ENCODE measurements at places on chromosomes 3 and 15. TPM values are rescaled to one million over a fixed set of nuclear protein-coding genes. Genes with fewer than 3 reads are reported as not detected.
A peak's percentile ranks its signal among the peaks of the same experiment; 100 is the strongest.

GRCh38 chr3:184663756-184664155 lies 48.1 kb downstream of the MAGEF1 start:
- no peak for DNase-seq

DNA sequence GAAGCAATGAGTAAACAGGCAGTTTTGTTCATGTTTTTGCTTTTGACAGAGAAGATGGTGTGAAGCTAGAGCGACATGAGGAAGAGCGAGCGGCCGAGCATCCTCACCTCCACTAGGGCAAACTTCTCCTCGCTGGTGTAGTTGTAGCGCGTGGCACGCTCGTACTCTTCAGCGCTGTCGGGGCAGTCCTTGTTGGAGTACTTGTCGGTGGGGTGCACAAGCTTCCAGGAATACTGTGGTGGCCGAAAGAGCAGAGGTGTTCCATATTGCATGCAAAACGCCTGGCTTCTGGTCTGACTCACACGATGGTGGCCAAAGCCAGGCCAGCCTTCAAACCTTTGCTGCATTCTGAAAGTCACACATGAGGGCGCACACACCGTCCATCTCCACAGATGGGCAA lies 54.3 kb downstream of the CYFIP1 start:
- no peak for DNase-seq

The WNT5A gene
- 44.3 TPM for polyA plus RNA-seq

DNA sequence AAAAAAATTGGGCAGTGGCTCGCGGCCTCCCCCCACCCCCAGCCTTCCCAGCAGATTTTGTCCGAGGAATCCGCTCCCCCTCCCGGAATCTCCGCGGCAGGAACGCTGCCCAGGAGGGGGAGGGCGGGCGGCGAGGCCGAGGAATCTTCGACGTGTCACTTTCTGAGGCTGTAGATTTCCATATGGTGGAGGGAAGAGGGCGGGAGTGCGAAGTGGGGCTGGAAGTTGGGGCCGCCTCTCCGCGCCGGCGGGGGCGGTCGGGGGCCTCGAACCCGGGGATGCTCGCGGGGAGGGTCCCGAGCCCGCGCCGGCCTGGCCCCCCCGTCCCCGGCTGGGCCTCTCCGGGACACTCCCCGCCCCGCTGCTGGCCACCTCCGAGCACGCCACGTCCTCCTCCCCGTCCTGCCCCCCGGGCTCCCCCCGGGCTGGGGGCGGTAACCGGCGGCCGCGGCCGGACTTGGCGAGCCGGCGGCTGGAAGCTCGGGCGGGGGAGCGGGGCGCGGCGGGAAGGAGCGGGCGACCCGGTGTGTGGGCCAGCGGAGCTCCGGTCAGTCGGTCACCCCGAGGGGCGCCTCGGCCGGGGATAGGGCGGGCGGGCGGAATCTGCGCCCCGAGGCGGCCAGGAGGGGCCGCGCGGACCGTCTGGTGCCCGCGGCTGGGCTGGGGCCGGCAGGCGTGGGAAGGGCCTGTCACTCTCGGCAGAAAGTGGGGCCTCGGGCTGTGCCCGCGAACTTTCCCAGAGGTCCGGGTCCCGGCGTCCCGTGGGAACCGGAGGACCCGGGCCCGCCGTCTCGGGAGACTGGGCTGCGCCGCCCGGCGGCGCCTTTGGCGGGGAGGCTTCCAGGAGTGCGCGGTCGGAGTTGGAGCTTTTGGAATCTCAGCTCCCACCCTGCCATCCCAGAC lies 951 bp downstream of the FNDC3B start:
- peak; percentile 60 for DNase-seq

GRCh38 chr3:72960812-72961518 lies 35.6 kb upstream of the PPP4R2 start:
- DNase-seq = no peak

The TM6SF1 gene
- polyA plus RNA-seq = 1.8 TPM

The TMC3 gene
- 0.21 TPM for polyA plus RNA-seq

GRCh38 chr3:165256554-165257065 lies 60.4 kb upstream of the SLITRK3 start:
- no peak for DNase-seq

DNA sequence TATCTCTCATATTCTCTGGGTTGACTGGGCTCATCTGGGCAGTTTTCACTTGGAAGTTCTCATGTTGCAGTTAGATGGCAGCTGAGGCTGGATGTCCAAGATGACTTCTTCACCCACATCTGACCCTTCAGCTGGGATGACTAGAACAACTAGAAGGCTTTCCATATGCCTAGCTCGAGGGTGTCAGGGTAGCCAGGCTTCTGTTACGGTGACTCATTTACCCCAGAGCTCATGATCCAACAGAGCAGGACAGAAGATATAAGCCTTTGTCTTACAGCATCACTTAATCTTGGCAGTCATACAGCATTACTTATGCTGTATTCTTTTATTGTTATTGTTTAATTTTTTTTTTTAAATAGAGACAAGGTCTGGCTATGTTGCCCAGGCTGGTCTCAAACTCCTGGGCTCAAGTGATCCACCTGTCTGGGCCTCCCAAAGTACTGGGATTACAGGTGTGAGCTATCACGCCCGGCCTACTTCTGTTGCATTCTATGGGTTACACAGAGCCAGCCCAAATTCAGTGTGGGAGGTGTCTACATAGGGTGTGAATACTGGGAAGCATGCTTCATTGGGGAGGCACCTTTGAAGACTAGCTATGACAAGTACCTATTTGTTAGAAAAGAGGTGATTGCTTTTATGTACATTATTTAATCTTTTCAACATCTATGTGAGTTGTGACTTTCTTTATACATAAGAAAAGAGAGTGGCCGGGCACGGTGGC lies 10.7 kb downstream of the HMCES start:
- no peak for DNase-seq

GRCh38 chr3:127899200-127899599 lies 15.8 kb upstream of the KBTBD12 start:
- DNase-seq = no peak

The TM4SF4 gene
- polyA plus RNA-seq = 2.5 TPM

GRCh38 chr3:162285259-162285658 lies 788.7 kb downstream of the OTOL1 start:
- DNase-seq = no peak

GRCh38 chr3:154931484-154931883 lies 148.6 kb upstream of the MME start:
- no peak for DNase-seq

The NAALADL2 gene
- polyA plus RNA-seq = 18.2 TPM

DNA sequence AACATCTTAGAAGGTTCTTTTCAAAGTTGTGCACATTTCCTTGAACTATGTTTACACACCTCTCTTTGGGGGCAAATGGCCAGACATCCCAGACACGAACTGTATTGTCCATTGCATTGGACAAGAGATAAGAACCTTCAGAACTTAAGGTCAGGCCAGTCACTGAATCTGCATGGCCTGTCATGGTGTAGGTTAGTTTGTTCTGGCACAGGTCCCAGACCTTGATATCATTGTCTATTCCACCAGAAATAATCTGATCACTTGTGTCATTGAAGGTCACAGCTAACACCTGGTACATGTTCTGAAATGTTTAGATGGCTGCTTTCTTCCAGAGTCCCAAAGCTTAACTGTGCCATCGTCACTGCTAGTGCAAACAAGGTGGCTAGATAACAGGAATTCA lies 55.7 kb downstream of the KCNAB1 start:
- DNase-seq = no peak

DNA sequence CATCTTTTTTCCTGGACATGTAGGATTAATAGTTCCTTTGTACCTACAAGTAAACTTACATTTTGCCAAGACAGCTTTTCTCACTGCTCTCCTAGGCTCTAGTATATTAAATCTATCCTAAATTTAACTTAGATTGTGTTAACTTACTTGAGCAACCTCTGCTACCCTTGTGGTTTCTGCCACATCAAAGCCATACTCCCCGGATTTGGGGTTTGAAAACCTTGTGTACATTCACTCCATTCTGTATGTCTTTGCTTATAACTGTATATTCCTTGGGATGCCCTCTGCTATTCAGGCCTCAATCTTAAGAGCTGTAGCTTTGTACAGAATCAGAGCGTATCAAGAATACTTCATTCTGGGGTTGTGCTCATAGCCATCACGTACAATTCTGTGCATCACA lies 60.4 kb downstream of the ARIH1 start:
- no peak for DNase-seq

DNA sequence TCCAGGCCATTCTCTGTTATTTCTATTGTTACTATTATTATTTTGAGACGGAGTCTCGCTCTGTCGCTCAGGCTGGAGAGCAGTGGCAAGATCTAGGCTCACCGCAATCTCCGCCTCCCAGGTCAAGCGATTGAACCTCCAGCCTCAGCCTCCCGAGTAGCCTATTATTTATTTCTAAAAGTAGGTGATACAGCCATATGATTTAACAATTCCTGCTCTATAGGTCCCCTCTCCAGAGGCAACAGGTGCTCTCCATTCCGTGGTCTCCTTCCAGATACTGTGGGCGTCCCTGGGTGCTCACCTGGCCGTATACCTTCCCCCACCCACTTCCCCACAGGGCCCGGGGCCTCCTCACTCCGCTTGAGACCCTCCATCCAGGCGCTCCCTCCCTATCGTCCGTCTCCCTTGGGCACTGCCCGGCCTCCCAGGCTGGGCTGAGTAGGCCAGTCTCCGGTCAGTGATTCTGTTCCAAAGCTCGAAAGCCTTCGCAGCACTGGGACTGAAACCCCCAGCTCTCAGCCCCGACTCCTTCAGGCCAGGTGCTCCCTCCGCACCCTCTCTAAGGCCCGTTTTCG lies 708 bp upstream of the PTPN23 start:
- no peak for DNase-seq

DNA sequence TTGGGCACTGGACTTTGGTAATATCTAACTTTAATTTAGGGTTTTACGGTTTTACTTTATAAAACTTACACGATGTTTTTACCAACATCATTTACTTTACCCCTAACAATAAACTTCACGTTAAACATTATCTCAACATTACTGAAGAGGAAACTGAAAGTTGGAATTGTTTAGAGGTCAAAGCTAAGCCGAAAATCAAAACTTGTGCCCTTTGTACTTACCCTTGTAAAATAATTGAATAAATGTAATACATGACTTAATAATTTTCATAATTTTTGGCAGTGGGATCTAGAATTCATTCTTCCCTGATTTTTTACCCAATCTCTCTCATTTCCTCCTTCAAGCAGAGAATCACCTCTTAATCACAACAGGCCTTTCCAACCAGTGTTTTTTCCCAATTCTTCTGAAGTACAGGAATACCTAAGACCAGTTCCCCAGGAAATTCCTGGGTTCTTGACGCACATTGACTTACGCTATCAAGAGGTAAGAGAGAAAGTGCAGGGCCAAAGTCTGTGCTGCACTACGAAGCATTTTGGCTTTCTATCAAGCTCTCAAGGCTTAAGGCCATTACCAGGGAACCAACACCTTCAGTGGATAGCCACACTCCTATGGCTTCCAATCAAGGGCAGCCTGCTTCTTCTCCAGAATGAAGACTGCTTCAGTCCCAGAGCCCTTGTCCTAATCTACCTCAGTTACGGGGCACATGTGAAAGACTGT lies 11.9 kb upstream of the SEMA6D start:
- no peak for DNase-seq

- DNase-seq = no peak
These were observed 357.2 kb downstream of the PDCD6IP start for GRCh38 chr3:34155666-34156065.

DNA sequence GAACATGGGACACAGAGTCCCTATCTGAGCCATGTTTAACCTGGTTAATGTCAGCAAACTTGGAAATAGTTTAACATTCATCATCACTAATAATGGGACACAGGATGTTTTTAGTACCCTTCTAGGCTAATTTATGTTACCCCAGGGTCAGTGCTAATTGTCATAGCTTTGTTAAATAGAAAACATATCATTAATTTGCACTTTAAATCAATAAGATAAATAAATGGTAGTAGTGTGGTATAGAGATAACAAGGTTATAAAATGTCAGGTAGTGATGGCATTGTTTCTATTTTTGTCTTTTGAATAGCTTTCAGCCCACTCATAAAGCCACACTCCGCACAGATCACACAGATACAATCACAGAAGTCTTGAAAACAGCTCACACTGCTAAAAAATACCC lies 534.9 kb downstream of the MECOM start:
- DNase-seq = no peak

GRCh38 chr3:34237946-34238345 lies 439.5 kb downstream of the PDCD6IP start:
- no peak for DNase-seq

- no peak for DNase-seq
These were observed 115.2 kb upstream of the PLCL2 start for GRCh38 chr3:16769525-16769924.

GRCh38 chr3:186540221-186540834 lies 3.9 kb downstream of the CRYGS start:
- peak; percentile 63 for DNase-seq

- DNase-seq = no peak
These were observed 34.0 kb upstream of the ZNF280D start for GRCh38 chr15:56767315-56767714.

DNA sequence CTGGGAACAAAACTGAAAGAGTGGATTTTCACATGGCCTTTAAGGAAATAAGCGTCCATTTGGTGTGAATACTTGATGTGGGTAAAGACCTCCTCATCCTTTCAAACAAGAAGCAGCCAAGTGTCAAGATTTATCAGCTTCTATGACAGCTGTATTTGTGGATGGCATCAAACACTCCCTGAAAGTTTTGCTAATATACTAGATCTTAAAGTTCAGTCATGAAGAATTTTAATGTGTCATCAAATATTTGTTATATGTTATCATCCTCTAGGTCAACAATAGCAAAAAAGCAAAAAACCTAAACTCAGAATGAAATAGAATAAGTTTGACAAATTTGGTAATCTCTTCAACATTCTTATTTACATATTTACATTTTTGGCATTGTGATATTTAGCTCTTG lies 29.1 kb upstream of the LYSMD4 start:
- no peak for DNase-seq

DNA sequence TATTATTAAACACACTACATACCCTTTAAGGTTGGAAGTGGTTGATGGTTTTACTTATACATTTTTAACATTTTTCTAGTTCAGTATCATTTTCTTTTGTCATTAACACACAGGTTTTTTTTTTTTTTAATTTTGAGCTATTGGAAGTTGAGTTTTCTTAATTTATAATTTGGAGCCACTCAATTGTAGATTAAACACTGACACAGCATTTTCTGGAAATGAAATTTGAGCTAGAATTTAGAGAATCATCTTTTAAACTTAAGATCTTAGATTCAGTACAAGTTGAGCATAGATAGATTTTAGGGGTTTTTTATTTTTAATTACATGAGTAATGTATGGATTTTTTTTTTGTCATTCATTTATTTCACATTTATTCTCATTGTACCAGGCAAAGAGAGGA lies 35.0 kb downstream of the RASA2 start:
- DNase-seq = no peak

DNA sequence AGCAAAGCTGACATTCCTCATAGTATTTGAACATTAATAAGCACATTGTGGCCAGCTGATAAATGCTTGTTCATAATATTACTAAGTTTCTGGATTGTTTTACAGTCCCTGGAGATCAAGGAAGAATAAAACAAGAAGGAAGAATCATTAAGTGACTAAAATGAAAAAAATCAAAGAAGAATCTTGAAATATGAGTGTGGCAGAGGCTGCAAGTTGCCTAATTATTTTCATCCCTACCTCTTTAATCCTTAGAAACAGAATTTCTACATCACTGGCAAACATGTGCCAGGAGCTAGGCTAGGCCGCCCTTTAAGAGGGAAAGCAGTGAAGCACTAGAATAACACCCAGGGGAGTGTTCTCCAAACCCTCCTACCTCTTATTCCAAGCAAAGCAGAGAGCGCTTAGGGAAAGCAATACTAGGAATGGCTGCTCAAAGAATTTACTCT lies 98.9 kb downstream of the MAGI1 start:
- DNase-seq = no peak

Measured in right renal cortex interstitium (tissue), 3 donors.